Umbilical cord (tissue), 2 donors: ENCODE measurements at places on chromosomes 2 and 18. TPM values are rescaled to one million over a fixed set of nuclear protein-coding genes. Genes with fewer than 3 reads are reported as not detected.

The TTN gene
- 14.0 TPM for total RNA-seq

The BBS5 gene
- total RNA-seq = 13.7 TPM

The GREB1L gene
- total RNA-seq = 14.9 TPM

The POTEJ gene
- 0.24 TPM for total RNA-seq

The SPHKAP gene
- 2.6 TPM for total RNA-seq

GRCh38 chr2:64021578-64021977 lies 2.4 kb upstream of the VPS54 start:
- peak; percentile 56 for DNase-seq

DNA sequence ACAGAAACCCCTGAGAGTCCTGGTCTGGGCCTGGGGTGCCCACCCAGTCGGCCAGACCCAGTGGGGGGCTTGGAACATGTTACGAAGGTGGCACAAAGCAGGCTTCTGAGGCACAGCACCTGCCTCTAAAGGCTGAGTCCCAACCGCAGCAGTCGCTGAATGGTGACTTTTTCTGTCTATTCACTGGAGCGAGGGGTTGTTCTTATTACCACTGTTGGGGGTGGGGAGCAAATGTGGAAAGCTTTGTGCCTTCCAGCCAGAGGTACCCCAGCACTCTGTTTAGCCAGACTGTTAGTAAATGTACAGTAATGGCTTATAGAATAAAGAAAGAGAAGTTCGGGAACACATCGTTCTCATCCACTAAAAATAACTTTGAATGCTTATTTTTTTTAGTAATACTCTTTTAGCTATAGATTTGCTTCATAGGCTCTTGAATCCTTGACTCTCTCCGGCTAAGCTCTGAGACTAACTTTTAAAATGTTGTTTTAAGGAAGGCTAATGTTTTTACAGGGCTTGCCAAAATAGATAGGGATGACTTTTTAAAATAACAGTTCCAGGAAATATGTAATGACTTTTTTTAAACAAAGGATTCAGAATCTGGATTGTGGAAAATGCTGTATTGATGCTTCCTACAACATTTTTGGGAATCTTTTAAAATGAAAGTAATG lies 23.4 kb upstream of the PTPN2 start:
- peak; percentile 65 for DNase-seq

GRCh38 chr2:70769450-70769849 lies 1.4 kb upstream of the ADD2 start:
- DNase-seq = no peak
